Stimulated activated CD4-positive, alpha-beta T cell treated with anti-CD3 and anti-CD28 coated beads, Interleukin-2, amount 100 ng/mL, for 24 hours (primary cell): ENCODE measurements at places on chromosomes 13 and 19.
A peak's percentile ranks its signal among the peaks of the same experiment; 100 is the strongest.

- no peak for DNase-seq
These were observed 707.5 kb downstream of the SLITRK6 start for GRCh38 chr13:85091631-85092234.

DNA sequence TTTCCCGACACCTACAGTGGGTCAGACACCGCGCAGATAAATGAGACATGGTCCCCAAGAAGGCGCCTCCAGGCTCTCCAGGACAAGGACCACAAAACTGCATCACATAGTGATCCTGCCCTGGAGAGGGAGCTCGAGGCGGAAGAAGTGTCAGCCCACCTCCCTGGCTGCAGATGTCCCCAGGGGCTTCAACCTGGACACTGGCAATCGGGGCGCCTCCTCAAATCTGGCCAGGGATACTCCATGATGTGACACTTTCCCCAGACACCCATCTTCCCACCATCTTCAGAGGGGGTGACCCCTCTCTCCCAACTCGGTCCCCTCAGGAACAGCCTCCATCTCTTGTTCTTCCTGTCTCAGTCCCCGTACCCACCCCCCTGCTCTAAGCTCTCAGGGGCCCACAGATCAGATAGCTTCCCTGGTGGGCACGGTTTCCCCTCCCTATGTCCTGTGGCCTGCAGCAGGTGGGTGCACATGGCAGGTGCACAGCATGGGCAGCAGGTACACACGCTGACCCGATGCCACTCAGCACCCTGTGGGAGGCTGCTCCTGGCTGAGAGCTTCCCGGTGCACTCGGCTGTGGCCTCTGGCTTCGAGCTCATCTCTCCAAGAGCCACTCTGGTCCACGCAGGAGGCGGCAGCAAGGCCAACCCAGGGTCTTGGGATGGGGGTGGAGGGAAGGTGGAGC, 61.2 kb downstream of the PEPD start:
- DNase-seq = no peak

GRCh38 chr19:4031420-4031819, 23.9 kb downstream of the PIAS4 start:
- DNase-seq = no peak

DNA sequence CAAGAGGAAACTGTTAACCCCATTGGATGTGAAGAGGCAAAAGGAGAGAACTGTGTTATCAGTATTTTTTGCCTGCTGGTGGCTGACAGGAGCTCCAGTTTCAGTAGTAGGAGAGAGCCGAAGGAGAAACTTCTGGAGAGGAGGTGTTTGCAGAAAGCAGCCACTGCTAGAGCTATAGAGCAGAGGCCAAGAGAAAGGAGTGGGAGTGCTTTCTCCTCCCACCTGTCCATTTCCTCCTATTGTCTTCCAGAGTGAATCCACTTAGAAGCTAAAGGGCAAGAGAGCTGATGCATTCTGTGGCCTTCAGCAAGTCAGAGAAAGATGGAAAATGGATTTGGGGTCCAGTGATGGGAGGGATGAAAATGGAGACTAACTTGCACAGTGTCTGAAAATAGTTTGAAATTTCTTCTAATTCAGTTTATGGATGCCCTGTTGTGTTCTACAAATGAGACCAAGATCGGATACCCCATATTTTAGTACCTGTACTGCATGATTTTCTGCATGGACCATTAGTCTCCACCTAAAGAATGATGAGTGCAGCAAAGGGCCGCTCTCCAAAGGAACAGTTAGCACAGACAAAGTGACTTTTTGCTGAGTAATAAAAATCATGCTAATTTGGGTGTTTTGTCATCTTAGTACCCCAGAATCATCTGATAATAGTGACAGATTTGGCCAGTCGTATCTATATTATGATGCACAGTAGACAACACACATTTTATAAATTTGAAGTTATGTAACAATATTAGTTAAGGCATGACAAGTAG, 10.7 kb downstream of the HS6ST3 start:
- DNase-seq = no peak

GRCh38 chr13:102402290-102402689, 442 bp upstream of the FGF14 start:
- DNase-seq = peak; percentile 35

GRCh38 chr19:18353378-18354005, 13.1 kb downstream of the PGPEP1 start:
- DNase-seq = no peak

GRCh38 chr13:98482476-98483444, 94.1 kb downstream of the STK24 start:
- DNase-seq = no peak

GRCh38 chr13:101265934-101266333, 150.4 kb downstream of the NALCN start:
- DNase-seq = no peak

GRCh38 chr19:33226550-33227241, 1.0 kb upstream of the SLC7A10 start:
- peak; percentile 36 for DNase-seq

DNA sequence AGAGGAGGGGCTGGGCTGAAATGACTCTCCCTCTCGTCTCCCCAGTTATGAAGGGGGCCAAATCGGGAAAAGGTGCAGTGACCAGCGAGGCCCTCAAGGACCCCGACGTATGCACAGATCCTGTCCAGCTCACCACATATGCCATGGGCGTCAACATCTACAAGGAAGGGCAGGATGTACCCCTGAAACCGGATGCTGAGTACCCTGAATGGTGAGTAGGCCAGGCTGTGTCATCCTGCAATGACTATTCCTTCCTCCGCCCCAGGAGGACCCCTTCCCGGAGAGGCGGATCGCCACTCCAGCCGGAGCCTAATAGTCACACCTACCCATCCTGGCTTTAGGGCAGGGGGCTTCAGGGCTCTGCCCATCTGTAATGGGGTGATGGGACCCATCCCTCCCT, 2.6 kb downstream of the MRPL54 start:
- no peak for DNase-seq

GRCh38 chr13:47121092-47121763, 224.4 kb upstream of the HTR2A start:
- DNase-seq = no peak

- DNase-seq = no peak
These were observed 65.4 kb upstream of the RFC3 start for GRCh38 chr13:33752597-33752996.

GRCh38 chr19:49712397-49712859, 21.5 kb downstream of the CPT1C start:
- no peak for DNase-seq

- DNase-seq = peak; percentile 57
These were observed 178.3 kb upstream of the RFC3 start for GRCh38 chr13:33639626-33640080.
